IPS DF 6.9 (cell line): ENCODE measurements at places on chromosomes 2 and 18.

- DNase-seq: no peak
These were observed 86.6 kb downstream of the MYT1L start for GRCh38 chr2:2244508-2244907.

- DNase-seq: no peak
These were observed 135.4 kb downstream of the PTH2R start for GRCh38 chr2:208541989-208542464.

DNA sequence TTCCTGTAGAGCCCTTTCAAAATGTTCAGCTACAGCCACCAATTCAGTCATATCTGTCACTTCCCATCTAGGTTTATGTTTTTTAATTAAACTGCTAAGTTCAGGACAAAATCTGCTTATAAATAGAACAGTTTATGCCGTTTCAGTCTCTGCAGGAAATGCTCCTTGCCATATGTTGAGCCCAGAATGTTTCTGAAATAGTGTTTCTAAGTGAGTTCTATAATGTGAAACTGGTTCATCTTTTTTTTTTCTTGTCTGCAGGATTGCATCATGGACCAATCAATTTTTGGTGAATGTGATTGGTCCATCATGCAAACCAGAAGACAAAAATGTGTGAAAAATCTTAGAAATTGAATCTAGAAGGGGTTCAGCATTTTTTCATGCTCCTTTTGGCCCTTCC lies 30.2 kb upstream of the RHOB start:
- DNase-seq: no peak

GRCh38 chr2:39215545-39215944 lies 28.2 kb downstream of the CDKL4 start:
- no peak for DNase-seq

GRCh38 chr2:105744091-105744908 lies 412 bp upstream of the NCK2 start:
- no peak for DNase-seq

GRCh38 chr2:71457123-71457915 lies 4.0 kb downstream of the DYSF start:
- no peak for DNase-seq

DNA sequence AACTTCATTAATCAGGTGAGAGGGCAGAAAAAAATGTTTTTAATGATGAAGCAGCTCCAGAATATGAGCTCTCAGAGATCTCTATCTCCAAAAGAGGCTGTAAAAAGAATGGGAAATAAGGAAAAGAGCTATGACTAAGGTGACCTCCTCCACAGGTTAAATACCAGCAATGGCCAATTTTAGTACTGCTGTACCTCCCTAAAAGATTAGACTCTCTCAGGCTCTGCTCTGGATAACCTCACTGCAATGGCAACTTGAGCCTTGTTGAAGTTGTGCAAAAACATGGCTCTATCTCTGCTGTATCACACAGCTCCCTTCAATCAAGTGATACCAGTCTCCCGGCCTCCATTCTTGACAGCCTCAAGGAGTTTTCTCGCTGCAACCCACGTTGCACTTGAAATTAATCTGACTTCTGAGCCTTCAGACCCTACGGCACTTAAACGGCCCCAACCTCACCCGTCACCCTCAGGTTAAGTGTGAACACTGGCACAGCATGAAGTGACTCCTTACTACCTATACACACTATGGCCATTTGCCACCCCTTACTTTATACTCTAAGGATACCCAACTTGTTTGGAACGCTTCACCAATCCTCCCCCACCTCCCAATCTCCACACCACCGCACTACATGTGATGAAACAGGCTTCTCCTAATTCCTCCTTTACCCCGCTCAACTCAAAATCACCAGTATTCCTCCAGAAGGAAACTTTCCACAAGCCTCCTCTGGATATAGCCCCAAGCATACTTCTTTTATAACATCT lies 36.3 kb downstream of the SMAD2 start:
- no peak for DNase-seq

- no peak for DNase-seq
These were observed 47.7 kb downstream of the SLC9A2 start for GRCh38 chr2:102667072-102667471.

DNA sequence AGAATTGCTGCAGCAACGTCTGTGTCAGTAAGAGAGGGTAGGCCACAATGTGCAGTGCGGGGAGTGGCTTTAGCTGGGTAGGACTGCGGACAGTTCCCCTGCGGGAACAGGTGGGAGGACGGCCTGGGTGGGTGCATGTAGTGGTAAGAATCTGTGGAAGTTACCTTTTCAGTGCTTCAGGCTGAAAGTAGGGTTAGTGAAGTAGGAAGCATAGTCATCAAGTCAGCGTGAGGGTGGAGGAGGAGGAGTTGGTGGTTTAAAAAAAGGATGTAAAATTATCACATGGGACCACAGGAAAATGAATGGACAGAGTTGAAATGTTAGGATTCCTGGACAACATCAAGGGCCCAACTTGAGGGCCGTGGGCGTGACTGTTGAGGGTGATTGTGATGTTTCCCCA lies 13.2 kb downstream of the CEP192 start:
- DNase-seq: no peak

DNA sequence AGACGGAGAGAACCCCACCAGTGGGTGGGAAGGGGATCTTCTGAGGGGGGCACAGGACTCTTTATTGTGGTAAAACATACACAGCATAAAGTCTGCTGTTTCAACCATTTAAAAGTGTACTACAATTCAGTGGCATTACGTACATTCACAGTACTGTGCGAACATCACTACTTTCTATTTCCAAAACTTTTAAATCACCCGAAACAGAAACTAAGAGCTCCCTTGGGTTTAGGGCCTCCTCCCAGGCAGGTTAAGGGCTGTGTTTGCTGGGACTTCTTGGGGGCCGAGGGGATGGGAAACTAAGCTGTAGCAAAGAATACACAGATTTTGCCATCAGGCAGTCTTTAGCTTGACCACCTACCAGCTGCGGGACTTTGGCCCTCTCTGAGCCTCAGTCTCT lies 242.0 kb downstream of the HAUS1 start:
- no peak for DNase-seq

DNA sequence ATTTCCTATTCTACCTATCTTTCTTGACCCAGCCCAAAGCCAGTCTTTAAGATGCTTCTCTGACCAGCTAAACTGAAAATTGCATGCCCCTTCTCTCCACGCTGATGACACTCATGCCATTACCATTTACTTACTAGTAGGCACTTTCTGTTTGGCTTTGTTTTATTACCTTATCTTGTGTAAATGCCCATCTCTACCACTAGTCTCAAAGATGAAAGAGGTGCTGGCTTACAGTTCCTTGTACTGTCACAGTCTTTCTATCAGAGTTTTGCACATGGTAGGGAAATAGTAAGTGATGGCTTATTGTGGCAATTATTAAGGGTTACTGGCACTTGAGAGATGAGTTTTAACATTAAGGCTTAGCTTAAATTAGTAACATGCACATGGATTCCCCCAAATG lies 352.1 kb downstream of the RBM43 start:
- DNase-seq: no peak

DNA sequence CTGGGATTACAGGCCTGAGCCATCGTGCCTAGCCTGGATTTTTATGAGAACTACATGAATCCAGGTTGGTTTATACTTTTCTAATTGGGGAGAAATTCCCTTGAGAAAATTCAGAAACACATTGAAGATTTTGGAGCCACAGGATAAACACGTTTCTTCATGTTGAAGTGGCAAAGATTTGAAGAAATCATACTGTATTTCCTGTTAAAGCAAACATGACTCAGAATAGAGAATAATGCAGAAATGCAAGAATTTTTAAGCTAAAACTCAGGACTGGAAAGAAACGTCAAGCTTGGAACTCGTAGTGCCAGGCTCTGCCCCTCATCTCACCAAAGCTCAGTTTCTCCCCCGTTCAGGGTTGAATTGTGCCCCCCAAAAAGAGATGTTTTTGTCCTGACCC lies 32.1 kb upstream of the TAF1B start:
- no peak for DNase-seq

DNA sequence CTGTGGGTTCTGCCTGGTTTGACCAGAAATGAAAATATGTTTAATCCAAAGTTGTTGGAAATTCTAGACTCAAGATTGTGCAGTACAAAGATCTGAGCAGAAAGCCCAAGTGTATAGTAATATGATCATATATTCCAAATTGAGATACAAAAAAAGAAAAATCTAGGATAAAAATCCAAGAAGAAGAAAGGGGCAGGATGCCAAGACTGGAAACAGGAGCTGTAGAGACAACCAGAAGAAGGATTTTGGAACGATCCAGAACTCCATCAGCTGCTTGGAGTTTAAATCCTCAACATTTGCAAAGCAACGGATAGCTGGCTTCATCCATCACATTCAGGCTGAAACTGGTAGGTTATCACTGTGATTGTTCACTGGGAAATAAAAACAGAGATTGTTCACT lies 333.6 kb upstream of the UBE2E3 start:
- no peak for DNase-seq

GRCh38 chr18:58348517-58348916 lies 280.4 kb downstream of the ALPK2 start:
- DNase-seq: no peak

- DNase-seq: no peak
These were observed 44.6 kb downstream of the CD8B2 start for GRCh38 chr2:106531676-106532214.
